ENCODE measurements at places on chromosomes 3 and 15.

DNA sequence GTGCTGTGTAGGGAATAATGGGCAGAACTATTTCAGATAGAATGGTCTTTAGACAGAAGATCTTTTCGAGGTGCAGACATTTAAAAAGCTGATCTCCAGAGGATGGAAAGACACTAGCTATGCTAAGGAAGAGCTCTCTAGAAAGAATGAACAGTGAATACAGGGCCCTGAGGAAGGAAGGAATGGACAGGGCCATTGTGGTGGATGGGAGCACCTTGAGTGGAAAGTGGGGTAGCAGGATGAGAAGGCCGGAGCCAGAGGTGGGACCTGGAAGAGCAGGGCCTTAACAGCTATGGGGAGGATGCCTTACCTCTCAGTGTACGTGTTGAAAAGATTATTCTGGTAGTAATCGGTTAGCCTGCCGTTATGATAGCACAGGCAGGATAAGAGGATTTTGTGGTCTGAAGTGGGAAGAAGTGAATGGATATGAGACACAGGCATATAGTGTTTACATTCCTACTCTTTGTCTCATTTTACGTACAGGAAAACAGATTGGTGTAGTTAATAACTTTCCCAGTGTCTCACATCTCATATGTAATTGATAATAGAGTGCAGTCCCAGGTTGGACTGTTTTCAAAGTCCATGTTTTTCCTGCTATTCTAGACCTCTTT, 172.4 kb downstream of the KLHL25 start:
- no peak for DNase-seq

DNA sequence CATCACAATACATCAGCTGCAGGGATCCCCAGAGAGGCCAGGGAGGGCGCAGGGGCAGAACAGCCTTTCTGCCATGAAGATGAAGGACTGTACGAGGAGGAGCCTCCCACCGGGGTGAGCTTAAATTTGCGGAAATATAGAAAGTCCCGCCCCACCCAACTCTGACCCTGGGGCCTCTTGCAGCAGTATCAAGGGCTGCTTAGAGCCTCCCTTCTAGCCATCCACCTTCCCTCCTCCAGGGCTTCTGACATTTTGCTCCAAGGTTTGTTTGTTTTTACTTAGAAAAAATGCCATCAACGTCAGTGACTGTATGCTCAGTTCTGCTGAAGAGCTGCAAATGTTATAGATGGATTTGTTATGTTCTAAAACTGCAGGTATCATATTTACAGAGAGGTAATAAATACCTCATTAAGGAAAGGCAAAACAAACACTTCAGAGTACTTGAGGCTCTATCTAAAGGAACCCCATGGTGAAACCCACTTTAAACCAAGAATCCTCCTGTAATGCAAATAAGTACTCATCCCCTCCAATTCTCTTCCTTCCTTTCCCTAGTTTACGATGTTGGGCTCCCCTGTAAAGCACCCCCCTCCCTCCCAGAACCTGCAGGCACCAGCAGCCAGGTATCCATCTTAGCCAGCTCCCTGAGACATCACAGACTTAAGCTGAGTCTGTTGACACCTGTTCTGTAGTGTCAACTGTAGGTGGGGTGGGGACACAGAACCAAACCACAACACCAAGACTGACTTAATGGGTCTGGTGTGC, 30.5 kb downstream of the RFTN1 start:
- peak; percentile 71 for DNase-seq

GRCh38 chr3:1766384-1766783, 332.3 kb upstream of the CNTN4 start:
- no peak for DNase-seq

GRCh38 chr3:177195242-177195991, 1.9 kb downstream of the TBL1XR1 start:
- DNase-seq = peak; percentile 38

DNA sequence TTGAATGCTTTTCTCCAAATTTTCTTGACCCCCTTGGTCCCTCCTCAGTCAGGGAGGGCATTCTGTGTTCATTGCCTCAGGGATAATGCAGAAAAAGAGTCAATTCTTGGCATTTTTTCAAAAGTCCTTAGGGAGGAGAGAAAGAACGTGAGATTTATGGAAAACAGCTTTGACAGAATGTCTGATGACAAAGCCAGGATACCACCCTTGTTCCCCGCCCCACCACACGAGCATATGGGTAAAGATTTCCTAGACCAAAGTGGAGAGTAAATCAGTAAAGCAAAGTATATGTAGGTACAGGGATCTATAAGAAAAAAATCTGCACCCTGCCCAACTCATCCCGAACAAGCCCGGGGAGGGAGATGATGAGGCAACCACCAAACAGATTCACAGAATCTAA, 11.2 kb downstream of the SRGAP3 start:
- DNase-seq = no peak

DNA sequence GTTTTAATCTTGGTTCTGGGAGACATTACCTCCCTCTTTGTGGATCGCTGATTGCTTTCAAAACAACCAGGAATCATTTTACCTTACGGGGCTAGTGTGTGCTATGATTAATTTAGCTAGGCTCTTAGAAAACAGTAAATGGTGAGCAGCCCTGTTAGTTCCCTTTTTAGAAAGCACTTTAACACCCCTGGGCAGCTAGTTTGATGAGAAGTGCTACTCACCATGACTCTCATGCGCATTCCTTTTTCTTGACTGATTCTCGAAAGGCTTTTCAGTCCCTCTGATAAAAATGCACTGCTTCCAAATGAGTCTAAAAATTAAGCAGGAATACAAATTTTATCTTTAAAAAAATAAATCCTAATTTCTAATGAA, 75.3 kb upstream of the LEKR1 start:
- no peak for DNase-seq
